Activated T-cell treated with anti-CD3 and anti-CD28 coated beads for 4 hours (primary cell): ENCODE measurements at places on chromosomes 12 and 14.

DNA sequence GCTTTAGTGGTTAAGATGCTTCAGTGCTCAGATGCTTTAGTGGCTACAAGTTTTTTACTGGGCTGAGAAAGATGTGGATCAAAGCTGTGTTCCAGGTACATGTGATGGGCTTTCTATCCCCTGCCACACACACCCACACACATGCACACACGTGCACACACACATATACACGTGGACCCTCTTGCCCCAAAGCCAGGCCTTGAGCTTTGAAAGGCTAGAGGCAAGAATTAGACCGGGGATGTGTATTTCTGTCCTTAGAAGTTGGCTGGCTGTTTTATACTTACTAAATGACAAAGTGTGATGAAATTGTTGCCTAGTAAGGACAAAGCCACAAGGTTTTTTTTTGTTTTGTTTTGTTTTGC lies 376.5 kb downstream of the C12orf75 start:
- no peak for DNase-seq

DNA sequence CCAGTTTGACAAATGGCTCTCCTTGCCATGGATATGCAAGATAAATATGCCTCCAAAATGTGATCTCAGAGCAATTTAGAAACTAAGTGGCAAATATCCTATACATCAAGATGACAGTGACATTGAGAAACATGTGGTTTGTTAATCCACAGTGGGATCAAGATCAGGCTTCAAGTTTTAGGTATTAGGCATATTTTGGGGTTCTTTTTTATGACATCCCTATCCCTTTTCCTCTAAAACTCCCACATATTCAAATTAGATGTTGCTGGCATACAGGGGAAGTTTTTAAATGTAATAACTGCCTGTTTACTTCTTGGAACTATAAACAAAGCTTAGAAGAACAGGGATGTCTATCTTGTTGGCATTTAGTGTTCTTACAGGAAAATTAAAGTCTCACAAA lies 179.4 kb downstream of the CRADD start:
- DNase-seq = no peak

- no peak for DNase-seq
Measured at GRCh38 chr12:96248136-96248931, 54.2 kb downstream of the ELK3 start.

DNA sequence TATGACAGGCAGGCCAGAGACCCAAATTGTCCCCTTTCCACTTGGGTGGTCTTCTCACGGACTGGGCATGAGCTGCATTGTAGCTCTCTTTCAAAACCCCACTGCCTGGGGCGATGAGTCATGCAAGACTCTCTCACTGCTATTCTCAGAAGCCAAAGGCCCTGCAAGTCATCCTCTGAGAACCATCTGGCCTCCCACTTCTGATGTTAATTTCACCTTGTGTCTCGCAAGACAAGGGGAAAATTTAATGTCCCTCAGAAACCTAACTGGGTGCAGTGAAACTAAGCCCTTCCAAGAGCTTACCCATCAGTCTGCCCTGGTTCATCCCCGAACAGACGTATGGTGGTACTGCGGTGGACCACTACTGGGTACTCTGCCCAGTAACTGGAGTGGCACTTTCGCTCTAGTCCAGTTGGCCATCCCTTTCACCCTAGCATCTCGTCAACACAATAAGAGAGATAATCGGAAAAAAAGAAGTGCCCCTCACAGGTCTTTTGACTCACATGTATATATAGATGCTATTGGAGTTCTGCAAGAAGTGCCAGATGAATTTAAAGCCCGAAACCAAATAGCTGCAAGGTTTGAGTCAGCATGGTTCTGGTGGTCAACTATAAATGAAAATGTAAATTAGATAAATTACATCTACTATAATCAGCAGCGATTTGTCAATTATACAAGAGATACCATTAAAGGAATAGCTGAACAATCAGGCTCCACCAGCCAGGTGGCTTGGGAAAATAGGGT lies 31.3 kb upstream of the LALBA start:
- no peak for DNase-seq

- DNase-seq = no peak
Measured at GRCh38 chr14:38138473-38139138, 69.1 kb upstream of the SSTR1 start.

DNA sequence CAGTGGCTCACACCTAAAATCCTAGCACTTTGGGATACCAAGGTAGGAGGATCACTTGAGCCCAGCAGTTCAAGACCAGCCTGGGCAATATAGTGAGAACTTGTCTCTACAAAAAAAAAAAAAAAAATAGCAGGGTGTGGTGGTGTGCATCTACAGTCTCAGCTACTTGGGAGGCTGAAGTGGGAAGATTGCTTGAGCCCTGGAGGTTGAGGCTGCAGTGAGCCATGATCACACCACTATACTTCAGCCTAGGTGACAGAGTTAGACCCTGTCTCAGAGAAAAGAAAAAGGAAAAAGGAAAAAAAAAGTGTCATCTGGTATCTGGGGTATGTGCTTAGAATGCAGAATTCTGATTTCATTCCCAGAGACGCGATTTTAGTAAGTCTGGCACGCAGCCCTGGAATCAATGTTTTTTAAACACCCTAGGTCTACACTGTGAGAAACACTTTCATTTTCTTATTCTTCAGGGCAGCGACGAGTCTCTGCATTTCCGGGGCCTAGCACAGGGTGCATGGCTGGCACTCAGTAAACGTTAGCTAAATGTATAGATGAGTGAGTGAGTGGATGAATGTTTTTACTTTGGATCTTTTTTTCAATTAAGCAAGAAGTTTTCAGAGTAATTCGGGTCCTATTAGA lies 243.8 kb upstream of the PWP1 start:
- DNase-seq = no peak

DNA sequence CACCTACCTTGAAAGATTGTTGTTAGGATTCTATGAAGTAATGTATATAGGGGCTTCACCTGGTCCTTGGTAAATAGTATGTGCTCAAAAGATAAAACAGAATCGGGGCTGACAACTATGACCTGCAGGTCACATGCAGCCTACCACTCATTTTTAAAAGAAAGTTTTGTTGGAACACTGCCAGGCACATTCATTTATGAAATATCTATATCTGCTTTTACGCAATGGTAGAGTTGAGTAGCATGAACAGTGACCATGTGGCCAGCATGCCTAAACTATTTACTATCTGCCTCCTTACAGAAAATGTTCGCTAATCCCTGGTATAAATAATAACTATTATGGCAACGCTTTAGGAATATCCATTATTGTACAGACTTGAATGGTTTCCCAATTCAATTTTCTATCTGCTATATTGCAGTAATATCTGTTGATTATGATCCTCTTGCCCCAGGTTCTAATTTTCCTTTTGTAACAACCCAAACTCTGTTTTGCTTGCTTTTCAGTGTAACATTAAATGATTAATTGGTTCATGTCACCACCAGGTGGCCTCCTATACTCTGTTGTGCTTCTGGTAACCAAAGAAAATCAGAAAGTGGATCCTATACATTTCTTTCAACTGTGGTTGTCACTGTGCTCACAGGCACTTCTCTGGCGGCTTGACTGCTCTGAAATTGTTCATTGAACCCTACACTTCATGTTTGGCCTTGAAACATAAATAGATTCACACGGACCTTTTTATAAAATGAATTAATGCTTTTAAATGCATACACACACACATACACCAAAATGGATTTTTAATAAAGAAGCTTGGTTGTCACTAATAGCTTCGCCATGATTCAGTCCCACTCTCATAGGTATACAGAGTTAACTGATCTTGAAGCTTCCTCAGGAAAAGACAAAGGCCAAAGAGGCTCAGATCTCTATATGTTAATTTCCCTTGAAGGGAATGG lies 227.7 kb upstream of the NPAS3 start:
- DNase-seq = no peak

GRCh38 chr14:99029916-99030305 lies 242.1 kb downstream of the BCL11B start:
- no peak for DNase-seq

- no peak for DNase-seq
Measured at GRCh38 chr14:77265561-77266335, 5.3 kb downstream of the NGB start.

DNA sequence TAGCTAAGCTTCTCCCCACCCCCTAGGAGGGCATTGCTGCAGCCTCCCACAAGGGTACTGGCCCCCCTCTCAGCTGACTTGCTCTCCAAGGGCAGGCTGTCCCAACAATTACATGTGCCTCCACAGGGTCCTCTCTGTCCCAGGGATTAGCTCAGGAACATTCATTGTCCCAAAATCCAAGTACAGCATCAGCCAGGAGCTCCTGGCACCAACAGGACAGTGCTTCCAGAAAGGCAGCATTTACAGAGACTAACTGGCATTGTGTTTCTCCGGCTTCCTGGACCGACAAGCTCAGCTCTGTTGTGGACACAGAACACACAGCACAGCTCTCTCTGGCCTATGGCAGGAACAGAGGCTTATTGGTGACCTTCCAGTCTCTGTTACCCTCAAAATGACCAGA lies 21.7 kb downstream of the ABCD4 start:
- no peak for DNase-seq

- no peak for DNase-seq
Measured at GRCh38 chr12:131250028-131250950, 296.6 kb downstream of the ADGRD1 start.

DNA sequence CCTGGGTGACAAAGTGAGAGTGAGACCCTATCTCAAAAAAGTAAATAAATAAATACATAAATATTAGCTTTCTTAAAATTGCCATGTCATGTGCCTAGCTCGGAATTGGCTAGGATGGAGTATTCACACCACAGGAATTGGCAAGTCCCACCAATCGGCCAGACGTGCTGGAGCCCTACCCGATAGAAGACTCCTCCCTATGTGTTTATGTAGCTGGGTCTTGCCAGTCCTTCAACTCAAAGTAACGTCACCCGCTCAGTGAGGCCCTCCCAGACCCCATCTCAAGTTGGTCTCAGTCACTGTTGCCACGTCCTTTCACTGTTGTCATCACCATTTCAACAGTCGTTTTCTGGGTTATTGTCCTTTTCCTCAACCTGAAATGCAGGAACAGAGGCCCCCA lies 20.2 kb downstream of the VRTN start:
- no peak for DNase-seq

DNA sequence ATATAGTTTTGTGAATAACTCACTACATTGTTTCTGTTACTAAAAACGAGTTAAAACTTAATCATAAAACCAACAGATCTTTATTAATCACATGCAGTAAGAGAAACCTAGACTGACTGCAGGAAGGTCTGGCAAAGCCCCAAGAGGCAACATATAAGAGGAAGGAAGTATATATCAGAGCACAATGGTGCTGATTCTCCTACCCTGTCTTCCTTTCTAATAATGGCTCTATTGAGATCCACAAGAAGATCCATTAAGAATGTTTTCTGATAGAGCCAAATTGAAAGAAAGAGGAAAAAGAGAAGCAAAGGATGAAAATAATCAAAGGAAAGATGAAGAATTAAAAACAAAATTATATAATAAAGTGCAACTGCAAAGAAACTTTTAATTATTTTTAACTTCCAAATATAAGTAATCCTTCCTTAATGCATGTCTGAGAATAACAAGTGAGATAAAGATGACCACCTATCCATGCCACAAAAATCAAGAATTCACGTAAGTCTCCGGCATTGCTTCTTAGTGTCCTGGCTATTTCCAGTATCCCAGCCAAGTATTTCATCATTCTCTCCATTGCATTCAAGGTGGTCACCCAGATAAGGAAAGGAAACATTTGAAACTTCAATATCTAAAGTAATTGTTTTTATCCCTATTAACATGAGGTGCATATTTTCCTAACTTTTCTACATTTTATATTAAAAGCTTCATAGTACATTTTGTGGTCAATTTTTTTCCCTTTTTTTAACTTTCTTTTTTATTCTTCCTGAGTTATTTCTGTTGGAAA lies 62.2 kb downstream of the SOX5 start:
- DNase-seq = no peak

DNA sequence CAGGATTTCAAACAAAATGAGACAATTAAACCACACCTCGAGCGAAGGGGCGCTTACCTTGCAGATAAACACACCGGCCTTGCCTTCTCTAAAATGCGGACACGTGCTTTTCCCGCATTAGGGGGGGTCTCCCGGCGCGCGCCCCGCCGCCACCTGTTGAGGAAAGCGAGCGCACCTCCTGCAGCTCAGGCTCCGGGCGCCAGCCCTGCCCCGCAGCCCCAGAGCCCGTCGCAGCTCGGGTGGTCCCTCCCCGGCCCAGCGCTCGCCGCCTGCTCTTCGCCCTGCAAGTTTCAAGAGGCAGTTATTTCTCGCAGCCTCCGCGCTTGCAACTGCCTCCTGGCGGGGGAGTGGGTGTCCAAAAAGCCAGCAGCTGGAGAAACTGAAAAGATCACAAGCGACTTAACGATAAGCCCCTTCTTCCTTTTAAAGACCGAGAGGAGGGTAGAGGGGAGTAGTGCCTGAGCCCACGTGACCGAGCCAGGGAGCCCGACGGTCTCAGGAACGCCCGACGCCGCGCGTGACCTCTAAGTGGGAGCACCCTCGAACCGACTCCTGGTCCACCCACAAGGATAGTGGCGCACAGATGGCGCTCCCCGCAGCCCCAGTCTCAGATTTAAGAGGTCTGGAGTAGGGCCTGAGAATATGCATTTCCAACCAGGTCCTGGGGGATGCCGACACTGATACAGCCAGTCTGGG lies at the start of gene ESR2:
ESR2 (minus strand) TSS at position 396 of the 696 bp plus-strand sequence. CDS start 11,386 bp downstream, outside the sequence.
- no peak for DNase-seq

DNA sequence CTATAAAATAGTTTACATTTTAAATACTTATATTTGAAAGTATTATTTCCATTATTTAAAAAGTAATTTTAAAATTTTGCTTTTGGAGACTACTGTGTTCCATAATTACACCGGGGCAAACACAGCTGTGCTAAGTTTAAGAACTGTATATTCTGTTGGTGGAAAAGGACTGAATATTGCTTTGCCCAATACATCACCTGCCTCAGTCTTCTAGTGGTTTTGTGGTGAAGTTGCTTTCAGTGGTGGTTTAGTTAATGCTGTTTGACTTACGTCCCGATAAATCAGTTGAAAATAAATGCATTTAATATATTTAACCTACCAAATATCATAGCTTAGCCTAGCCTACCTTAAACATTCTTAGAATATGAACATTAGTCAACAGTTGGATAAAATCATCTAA lies 23.4 kb downstream of the FBXO34 start:
- DNase-seq = no peak

DNA sequence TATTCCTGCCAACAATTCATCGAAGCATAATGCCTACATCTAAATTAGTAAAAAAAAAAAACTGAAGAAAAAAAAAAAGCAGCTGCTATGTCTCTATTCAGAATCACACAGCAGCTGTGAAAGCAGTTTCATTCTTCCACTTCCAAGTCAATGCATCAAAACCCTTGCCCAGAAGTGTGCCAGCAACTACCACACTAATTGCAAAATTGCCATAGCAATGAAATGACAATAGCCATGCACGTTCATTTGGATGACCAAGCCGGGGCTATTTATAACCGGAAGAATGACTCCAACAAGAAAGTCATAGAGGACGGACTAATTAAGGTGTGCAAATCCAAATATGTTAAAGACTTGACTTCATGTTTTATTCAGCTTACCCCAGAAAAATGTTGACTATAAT lies 42.5 kb downstream of the SLC2A13 start:
- DNase-seq = no peak

DNA sequence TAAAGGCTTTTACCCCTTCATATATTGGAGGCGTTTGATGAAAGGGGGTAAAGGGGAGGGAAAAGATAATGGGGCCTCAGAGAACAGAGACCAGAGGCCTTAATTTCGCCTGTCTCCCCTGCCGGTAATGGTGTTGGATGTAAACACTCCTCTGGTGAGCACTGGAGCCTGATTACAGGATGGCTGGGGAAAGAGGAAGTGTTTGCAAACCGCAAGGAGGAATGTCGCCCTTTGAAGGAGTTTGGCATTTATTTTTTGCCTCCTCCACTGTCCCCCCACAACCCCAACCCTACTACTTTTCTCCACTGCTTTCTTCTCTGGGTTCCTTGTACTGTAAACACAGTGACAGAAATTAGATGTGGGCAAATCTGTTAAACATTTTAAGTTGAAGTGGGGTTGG lies 211.9 kb upstream of the TBX3 start:
- DNase-seq = no peak
